ENCODE measurements at places on chromosomes 4 and X.

GRCh38 chr4:147447786-147448185, 33.1 kb upstream of the EDNRA start:
- no peak for DNase-seq

DNA sequence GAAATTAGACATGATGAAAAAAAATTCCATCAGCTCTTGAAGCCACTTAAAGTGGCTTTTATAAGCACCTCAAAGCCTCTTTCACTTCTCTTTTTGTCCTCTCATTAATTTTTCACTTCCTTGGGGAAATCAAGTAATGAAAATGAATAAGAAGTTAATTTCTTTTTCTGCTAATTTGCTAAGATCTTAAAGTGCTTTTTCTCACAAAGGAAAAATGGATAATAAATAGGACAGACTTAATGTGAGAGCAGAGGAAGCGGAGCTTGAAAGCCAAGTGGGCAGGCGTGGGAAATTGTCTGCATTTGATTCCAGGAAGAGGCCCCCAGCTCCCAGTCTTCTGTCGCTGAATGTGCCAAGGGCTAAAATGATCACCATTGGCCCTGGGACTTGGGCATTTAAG, 28.6 kb downstream of the CDS1 start:
- DNase-seq = no peak

DNA sequence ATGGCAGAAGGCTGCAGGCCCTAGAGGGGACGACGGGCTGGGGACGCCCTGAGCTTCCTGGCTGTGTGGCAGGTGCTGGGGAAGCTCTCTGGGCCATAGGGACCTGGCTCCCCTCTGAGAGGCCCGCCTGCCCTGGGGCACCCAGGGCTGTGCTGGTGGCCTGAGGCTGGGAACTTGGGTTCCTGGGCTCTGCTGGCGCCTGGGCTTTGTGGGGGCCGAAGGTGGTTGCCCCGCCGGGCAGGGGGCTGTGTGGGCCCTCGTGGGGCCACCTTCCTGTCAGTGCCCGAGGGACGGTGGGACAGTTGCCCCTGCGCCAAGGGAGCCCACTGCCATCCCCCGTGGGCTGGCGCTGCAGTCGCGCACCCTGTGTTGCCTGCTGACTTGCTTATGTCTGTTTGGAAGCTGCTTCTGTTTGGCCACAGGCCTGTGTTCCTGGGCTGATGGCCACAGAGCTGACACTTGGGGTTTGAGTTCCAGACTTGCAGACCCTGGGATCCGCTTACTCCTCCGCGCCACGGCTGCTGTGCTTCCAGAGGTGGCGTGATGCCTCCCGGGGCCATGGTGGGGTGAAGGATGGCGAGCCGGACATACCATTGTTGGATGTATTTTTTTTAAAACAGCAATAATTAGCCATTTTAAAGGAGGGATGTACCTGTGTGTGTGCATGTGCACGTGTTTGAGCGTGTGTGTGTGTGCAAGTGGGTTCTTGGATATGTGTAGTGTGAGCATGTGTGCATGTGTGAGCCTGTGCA, 8.5 kb downstream of the NAT8L start:
- no peak for DNase-seq

GRCh38 chr4:84631573-84631972, 48.6 kb downstream of the CDS1 start:
- DNase-seq = no peak

DNA sequence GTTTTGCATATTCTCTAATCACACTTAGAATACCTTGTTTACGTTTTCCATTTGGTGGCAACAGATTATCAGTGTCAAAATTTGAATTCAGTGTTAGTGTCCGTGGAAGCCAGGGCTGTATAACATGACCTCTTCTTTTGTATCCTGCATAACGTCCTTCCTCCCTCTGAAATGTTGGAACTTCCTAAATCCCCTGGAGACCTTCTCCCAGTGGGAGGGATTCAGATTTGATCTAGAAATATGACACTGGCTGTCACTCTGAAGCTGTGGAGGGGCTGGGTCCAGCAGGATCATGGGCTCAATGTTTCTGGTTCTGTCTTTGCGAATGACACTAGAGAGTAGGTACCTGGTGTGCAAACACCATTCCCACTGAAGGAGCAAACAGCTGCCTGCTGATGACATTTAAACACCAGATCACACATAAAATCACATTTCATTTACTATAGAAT, 850 bp upstream of the CXCL3 start:
- no peak for DNase-seq

- no peak for DNase-seq
Observed at GRCh38 chr4:61693520-61693919, 493.4 kb downstream of the ADGRL3 start.

GRCh38 chrX:153649915-153650782, 3.1 kb downstream of the DUSP9 start:
- DNase-seq = no peak

- no peak for DNase-seq
Observed at GRCh38 chrX:88613338-88613737, 133.7 kb upstream of the CPXCR1 start.
